T-cell (primary cell): ENCODE measurements at places on chromosomes 2 and 18.

GRCh38 chr18:64872710-64873458 lies 724.0 kb upstream of the LINC00305 start:
- no peak overlapping the region for H3K4me3 ChIP-seq
- H3K36me3 ChIP-seq = no peaks in the 10 kb centered on the region
- H3K27me3 ChIP-seq = no peaks in the 10 kb centered on the region
- no peak for DNase-seq

- peaks cover 88% of the 10 kb centered on the region for H3K36me3 ChIP-seq
- DNase-seq = no peak
- H3K4me1 ChIP-seq = no peaks in the 10 kb centered on the region
- no peak overlapping the region for H3K4me3 ChIP-seq
- no peak overlapping the region for H3K27ac ChIP-seq
Measured at GRCh38 chr2:197011801-197012641, 85.5 kb upstream of the PGAP1 start.

- H3K36me3 ChIP-seq = no peaks in the 10 kb centered on the region
- H3K27me3 ChIP-seq = peaks cover 13% of the 10 kb centered on the region
Measured at GRCh38 chr18:497688-498087, 2.8 kb downstream of the COLEC12 start.

DNA sequence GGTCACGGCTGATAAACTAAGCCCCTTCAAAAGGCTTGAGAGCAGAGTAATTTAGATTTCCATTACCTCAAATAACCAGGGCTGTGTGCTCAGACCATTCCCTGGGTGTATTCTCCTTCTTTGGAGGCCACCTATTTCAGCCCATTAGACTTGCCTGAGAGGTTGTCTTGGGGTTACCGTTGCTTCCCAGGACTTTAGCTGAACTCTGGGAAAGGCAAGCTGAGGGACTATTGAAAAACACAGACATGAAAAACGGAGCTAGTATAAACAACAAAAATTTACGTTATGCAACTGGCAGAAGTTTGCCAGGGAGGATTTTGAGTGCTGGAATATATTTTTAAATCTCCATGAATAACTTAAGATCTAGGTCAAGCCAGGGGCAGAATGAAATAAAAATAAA lies 561.0 kb upstream of the TNP1 start:
- no peak overlapping the region for H3K4me3 ChIP-seq
- H3K36me3 ChIP-seq = no peaks in the 10 kb centered on the region
- no peak overlapping the region for H3K27ac ChIP-seq
- H3K4me1 ChIP-seq = no peaks in the 10 kb centered on the region
- DNase-seq = no peak
- H3K27me3 ChIP-seq = no peaks in the 10 kb centered on the region

- H3K27me3 ChIP-seq = no peaks in the 10 kb centered on the region
- H3K27ac ChIP-seq = no peak overlapping the region
- DNase-seq = no peak
- H3K4me1 ChIP-seq = no peaks in the 10 kb centered on the region
- peaks cover 5% of the 10 kb centered on the region for H3K36me3 ChIP-seq
Measured at GRCh38 chr2:157751462-157752058, 122.9 kb upstream of the ACVR1C start.

DNA sequence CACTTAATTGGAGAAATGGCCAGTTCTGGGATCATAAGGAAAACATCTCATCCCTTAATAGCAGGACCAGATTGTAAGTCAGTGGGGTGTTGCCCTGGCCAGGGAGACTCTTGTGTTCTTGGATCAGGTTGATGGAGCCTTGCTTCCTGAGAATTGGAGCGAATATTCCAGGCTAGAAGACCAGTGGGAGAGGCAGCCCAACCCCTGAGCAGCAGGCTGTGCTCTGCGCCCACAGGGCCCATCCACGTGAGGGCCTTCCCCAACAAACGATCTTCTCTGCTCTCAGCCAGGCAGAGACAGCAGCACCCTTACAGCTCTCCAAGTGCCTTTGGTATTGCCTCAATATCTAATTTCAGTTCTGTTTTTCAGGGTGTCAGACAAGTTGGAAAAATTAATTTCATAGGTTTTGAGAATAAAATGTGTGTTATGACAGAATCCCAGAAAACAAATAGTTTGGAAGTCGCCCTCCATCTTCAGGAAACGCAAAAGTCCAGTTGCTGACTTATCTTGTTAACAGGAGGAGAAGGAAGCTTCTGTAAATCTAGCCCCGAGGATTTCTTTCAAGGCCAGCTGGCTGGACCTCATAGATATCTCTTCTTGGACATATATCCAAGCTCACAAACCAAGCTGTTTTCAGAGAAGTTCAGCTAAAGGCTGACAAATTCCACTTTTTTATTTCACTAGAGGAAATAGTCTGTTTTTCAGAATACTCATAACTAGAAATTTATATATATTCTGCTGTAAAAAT lies 105.5 kb downstream of the COPS8 start:
- H3K27me3 ChIP-seq = peaks cover 3% of the 10 kb centered on the region
- no peaks in the 10 kb centered on the region for H3K36me3 ChIP-seq
- no peak overlapping the region for H3K27ac ChIP-seq
- no peak overlapping the region for H3K4me3 ChIP-seq

GRCh38 chr2:135743860-135744259 lies 2.2 kb downstream of the UBXN4 start:
- no peaks in the 10 kb centered on the region for H3K36me3 ChIP-seq
- no peak overlapping the region for H3K4me3 ChIP-seq
- H3K27ac ChIP-seq = no peak overlapping the region
- DNase-seq = no peak
- peaks cover 12% of the 10 kb centered on the region for H3K4me1 ChIP-seq
- H3K27me3 ChIP-seq = no peaks in the 10 kb centered on the region

- no peaks in the 10 kb centered on the region for H3K36me3 ChIP-seq
- H3K4me1 ChIP-seq = no peaks in the 10 kb centered on the region
- DNase-seq = no peak
Measured at GRCh38 chr2:239020541-239021041, 172.7 kb downstream of the TWIST2 start.

GRCh38 chr2:158808426-158808825 lies 13.3 kb downstream of the DAPL1 start:
- H3K27ac ChIP-seq = no peak overlapping the region
- no peak overlapping the region for H3K4me3 ChIP-seq
- no peaks in the 10 kb centered on the region for H3K4me1 ChIP-seq

DNA sequence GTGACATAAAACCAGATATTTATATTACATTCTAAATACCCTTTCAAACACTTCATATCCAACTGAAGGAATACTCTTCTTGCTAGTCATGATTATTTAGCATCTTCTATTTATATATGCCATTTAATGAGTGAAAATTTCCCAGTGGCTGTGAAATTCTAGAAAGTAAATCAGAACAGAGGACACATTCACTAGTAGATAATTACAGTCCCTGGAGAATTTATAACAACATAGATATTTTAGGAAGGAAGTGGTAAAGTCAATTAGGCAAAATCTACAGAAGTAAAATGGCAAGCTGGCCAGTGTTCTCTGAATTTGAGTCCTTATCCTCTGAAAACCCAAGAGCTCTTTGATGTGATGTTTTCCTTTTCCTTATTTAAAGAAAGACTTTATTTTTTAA lies 121.8 kb downstream of the PMAIP1 start:
- H3K27ac ChIP-seq = no peak overlapping the region
- H3K4me1 ChIP-seq = no peaks in the 10 kb centered on the region
- H3K36me3 ChIP-seq = no peaks in the 10 kb centered on the region
- DNase-seq = no peak
- H3K27me3 ChIP-seq = no peaks in the 10 kb centered on the region
- H3K4me3 ChIP-seq = no peak overlapping the region

DNA sequence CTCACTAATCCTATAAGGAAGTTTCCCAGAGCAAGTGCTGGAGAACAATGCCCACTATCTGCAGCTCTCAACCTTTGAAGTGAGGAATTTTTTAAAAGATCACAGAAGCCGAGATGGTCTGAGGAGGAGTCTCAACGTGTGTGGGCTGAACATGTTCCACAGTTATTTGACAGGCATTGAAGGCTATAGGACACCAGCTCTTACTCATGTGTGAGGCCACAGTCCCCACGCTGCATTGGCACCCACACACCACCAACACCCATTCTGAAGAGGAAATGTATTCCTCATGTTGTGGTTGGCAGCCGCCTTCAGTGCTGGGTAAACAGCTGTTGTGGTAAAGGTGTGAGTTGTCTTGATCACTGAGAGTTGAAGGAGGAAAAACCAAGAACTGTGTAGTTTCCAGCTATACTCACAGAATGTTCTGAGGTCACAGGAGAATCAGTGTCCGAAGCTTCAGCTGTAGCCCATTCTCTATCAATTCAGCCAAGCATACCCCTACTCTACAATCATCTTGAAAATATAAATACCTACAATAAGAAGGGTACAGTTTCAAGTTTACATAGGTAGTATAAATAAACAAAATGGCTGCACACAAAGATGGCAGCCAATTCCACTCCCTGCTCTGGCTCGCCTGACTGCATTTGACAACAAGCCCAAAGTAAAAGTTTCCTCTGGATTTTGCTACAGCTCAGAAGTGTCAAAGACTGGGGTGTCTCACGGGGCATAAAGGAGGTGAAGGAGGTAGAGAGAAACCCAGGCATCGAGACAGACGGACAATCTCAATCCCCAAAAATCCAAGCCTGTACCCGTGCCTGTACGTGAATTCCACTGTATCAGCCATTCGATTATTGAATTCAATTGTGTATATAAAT lies 12.1 kb downstream of the CD226 start:
- peaks cover 38% of the 10 kb centered on the region for H3K4me1 ChIP-seq
- H3K27ac ChIP-seq = peak overlapping the region; percentile 76
- H3K4me3 ChIP-seq = peak overlapping the region; percentile 8
- peak; percentile 84 for DNase-seq

DNA sequence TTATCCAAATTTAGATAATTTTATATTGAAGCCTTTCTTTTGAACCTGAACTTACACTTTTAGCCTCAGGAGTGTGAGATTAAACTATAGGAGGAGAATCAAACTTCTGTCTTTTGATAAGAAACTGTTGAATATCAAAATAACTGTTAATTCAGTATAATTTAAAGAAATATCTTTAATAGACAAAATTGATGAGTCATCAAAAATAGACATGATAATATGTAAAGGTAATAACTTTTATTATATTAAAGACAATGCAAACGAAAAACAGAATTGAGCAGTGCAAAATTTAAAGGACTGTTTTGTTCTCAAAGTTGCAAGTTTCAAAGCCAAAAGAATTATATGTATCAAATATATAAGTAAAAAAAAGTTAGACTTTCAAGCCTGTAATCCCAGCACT lies 2.0 kb upstream of the WDR35 start:
- H3K4me3 ChIP-seq = no peak overlapping the region
- H3K27ac ChIP-seq = no peak overlapping the region
- peaks cover 2% of the 10 kb centered on the region for H3K27me3 ChIP-seq
- H3K36me3 ChIP-seq = no peaks in the 10 kb centered on the region

DNA sequence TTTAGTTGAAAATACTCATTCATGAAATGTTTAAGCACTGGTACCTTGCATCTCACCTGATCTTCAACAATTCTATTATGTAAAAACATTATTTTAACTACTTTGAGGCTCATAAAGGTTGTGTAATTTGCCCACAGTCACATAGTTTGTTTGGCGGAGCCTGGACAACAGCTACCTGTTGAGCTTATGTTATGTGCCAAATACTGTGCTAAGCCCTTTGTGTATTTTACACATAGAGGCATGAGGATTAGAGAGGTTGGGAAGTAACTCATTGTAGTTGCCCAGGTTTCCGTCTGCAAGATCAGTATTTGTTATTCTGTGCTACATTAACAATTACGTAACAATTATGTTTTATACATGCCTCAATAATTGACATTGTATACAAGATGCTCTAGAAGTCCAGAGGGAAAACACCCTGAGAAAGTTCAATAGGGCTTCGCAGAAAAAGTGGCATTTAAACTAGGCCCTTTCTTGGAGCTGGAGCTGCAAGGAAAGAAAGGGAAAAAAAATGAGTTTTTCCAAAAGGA lies 80.4 kb downstream of the BOLA3 start:
- no peak overlapping the region for H3K27ac ChIP-seq
- H3K4me1 ChIP-seq = no peaks in the 10 kb centered on the region
- no peak for DNase-seq
- H3K27me3 ChIP-seq = no peaks in the 10 kb centered on the region
- peaks cover 6% of the 10 kb centered on the region for H3K36me3 ChIP-seq

DNA sequence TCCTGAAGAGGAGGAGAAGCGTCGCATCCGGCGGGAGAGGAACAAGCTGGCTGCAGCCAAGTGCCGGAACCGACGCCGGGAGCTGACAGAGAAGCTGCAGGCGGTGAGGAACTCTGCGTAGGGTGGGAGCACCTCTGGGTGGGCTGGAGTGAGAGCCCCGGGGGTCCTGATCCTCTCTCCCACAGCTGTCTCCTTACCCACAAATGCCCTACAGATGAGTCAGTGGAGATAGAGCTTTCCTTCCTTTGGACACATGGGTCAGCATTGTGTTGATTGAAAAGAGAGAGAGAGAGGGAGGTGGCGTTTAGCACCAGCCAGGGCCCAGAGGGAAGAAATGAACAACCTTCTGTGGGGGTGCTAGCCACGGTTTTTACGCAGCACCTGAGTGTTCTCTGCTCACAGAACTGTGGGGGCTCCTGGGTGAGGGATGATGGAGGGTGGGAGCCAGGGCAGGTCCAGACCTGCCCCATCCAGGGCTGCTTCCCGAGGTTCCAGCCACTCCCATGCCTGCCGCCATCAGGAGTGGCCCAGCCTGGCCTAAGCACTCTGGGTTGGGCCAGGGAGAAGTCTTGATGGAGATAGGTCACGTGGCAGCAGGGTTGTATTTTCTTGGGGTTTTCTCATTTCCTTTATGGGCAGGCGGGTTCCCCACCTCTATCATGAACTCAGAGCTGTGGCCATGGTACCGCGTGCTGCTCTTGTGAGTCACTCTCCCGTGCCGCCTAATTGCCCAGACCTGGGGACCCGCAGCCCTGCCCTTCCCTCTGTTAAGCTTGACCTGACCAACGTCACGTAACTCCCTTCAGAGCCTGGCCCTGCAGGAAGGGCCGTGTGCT lies 16.3 kb downstream of the FOSL2 start:
- peak overlapping the region; percentile 91 for H3K27ac ChIP-seq
- DNase-seq = peak; percentile 67
- H3K4me1 ChIP-seq = peaks cover 20% of the 10 kb centered on the region
- no peak overlapping the region for H3K4me3 ChIP-seq

DNA sequence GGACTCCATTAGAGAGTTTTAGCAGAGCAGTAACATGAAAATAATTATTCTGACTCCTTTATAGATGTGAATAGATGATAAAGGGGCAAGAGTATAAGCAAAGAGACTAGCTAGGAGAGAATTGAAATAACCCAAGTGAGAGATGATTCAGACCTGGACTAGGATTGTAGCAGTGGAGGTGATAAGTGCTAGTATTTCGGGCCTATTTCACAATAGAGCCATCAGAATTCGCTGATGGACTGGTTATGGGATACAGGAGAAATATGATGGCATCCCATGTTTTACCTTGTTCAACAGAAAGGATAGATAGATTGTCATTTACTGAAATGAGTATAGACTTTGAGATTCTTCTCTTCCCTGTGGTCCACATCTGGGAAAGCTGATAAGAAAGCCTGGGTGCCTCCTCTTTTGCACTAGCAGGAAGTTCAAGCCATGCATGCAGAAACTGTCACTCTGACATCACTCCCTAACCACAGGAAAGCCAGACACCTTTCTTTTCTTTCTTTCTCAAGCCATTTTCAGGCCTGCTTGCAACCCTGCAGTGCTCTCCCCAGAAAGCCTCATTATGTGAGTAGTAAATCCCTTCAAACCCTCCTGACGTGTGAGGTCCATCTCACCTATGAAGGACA lies 25.3 kb downstream of the DYNAP start:
- no peaks in the 10 kb centered on the region for H3K36me3 ChIP-seq
- H3K4me3 ChIP-seq = no peak overlapping the region

- no peaks in the 10 kb centered on the region for H3K4me1 ChIP-seq
- no peak overlapping the region for H3K27ac ChIP-seq
- no peak overlapping the region for H3K4me3 ChIP-seq
- DNase-seq = no peak
- no peaks in the 10 kb centered on the region for H3K36me3 ChIP-seq
Measured at GRCh38 chr18:58492891-58493469, 135.9 kb downstream of the ALPK2 start.
